ENCODE measurements at places on chromosomes 3 and 15.
A peak's percentile ranks its signal among the peaks of the same experiment; 100 is the strongest.

GRCh38 chr3:119420196-119420595, 43.2 kb downstream of the TMEM39A start:
- no peak for ATAC-seq

DNA sequence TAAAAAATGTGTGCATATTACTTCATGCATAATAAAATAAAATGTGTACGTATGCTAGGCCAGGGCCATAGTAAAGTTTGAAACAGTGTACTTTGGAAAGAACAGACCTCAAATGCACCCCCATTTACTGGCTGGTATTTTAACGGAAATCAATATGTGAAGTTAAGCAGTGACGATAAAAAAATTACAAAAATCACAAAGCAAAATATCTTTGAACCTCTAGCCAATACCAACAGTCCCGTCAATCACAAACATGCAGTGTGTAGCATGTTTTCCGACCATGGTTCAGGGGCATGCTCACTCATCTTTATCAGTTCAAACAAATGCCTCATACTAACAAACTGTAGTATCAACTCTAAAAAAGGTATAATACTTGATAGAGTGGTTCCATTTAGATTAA, 121.1 kb downstream of the TJP1 start:
- no peak for ATAC-seq

GRCh38 chr15:88127432-88127790, 129.1 kb downstream of the NTRK3 start:
- peak; percentile 37 for ATAC-seq

DNA sequence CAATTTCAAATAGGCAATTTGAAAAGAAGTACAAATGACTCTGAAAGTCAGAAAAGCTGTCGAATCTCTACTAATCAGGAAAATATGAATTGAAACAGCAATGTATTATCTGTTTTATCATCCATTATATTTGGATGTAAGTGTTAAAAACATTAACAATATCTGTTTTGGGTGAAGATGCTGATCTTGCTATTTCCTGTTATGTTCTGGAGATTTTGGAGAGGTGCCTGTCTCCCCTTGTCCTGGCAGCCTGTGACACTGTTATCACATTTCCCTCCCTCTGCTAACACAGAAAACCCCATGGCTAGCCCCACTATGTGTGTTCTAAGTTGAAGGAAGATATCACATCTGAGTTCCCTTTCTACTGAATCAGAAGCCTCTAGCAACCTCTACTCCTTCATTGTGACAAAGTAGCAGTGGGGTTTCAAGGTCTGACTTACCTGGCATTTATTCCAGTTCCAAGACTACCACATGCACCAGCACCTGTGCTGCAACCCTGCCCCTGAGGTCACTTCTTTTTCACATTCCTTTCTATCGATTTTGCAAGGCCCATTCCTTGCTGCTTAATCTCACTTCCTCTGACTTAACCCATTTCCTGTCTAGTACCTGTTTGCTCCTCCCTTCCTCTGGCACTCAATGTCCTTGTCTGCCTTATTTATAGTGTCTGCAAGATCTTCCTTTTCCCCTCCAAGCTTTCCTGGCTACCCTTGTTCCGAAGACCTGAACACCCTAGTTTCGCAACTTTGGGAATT, 95.5 kb upstream of the COL8A1 start:
- ATAC-seq = no peak

DNA sequence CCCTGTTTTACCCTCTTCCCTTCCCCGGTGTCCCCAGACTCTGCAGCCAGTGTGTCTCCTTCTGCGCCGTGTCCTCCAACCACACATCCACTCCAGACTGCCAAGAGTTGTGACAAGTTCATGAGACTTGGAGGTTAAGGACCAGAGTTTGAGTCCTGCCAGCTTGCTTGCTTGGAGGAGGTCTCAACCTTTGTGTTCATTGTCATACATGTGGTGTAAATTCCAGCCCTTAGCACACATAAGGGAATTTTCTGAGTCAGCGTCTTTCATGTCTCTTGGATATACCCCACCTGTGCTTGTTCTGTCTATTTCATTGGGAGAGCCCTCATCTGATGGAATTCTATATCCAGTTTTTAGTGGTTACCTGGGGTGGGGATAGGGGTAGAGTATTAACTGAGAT, 13.3 kb downstream of the CORO2B start:
- no peak for ATAC-seq

- ATAC-seq = no peak
These were observed 66.5 kb upstream of the RNU6-1 start for GRCh38 chr15:67906382-67906781.

DNA sequence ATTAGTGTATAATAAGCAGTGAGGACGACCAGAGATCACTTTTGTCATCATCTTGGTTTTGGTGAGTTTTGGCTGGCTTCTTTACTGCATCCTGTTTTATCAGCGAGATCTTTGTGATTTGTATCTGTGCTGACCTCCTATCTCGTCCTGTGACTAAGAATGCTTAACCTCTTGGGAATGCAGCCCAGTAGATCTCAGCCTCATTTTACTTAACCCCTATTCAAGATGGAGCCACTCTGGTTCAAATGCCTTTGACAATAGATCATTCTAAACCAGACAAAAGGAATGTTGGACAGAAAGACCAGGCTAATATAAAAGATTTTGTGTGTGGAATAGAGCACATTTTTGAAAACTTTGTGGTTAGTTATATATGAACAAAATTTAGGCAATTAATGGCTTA, 618.5 kb upstream of the BCHE start:
- no peak for ATAC-seq

DNA sequence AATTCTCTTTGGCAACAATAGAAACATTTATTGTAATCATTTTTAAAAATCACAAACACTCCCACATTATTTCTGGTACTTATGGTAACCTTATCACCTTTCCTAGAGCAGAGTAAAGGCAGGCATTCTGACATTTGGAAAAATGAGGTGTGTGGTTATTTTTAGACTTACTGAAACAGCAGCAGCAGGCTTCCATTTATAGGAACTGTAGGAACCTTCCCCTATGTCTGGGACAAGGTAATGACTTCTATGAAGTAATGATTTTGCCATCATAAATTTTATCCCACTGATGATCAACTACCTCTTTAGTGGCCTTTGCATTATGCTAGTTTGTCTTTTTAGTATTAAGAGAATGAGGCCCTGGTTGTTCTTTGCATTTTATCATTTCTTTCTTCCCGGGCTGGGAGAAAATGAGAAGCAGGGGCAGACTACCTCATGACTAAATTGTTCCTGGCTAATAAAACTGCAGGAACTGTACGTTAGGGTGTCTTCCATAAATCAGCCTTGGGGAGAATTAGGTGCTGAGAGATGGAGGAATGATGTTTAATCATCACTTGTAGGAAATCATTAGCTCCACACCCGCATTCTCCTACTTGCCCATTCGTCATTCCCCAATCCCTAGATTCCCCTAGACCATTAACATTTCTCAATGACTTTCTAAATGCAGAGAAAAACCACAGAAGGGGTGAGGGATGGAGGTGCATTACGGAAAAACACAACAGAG, 680.3 kb downstream of the AGBL1 start:
- no peak for ATAC-seq

DNA sequence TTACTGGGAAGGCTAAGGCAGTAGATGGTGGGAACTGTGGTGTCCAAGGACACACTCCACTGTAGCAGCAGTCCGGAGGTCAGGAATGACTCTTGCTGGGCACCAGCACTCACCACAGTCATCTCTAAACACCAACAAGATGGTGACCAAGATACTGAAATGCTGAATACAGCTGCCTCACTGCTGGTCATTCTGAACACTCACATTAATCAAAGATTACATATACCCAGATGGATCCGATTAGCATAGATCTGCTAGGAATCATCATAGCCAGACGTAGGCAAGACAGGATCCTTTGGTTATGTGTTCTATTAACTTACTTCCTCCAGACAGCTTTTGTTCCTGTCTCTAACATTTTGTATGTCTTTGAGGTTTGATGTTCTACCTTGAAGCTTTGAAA, 134.9 kb upstream of the BFSP2 start:
- no peak for ATAC-seq

DNA sequence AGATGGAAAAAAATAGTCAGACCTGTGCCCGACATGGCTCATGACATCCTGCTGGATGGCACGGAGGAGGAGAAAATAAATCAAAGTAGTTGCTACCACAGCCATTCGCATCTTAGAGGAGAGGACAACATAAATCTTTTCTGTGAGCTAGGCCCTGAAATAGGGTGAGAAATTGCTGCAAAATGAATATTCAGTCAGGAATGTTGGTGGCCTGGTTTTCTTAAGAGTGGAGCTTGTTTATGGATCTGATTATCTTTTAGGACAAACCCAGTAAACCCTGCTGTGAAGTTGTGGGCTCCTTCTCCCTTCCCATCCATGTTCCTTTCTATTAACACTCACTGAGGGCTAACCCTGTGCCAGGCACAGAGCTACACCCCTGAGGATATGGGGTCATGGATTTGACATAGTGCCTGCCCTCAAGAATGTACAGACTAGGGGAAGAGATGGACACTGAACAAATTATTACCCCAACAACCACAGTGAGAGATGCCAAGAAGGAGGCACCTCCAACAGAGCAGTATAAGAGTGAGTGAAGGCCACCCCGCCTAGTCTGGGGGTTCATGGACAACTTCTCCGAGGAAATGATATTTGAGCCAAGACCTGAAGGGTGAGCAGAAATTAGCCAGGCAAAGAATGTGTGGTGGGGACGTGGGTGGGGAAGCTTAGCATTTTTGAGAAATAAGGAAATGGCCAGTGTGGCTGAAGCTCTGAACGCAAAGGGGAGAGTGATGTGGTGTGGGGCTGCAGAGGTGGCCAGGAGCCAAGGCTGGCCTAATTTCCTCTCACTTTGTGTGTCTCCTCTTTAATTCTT, 68.9 kb upstream of the ARL8B start:
- peak; percentile 61 for ATAC-seq

- ATAC-seq = no peak
These were observed 7.4 kb downstream of the IL12A start for GRCh38 chr3:159996018-159996417.

DNA sequence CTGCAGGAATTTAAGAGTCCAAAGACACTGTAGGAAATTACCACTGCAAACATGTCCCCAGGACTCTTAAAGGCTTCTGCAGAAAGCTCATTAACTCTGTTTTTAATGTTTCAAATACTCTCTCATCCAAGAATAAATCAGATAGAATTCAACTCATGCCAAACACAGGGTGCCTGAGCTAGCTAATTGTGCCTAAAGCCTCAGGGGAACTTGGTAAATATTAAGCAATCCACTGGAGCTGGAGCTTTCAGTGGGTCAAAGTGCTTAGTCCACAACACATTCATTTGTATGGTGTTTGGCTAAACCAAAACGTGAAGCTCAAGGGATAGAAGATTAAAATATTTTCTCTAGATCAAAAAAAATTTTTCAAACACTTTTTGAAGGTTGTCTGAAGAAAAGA, 131.4 kb downstream of the THRB start:
- no peak for ATAC-seq

DNA sequence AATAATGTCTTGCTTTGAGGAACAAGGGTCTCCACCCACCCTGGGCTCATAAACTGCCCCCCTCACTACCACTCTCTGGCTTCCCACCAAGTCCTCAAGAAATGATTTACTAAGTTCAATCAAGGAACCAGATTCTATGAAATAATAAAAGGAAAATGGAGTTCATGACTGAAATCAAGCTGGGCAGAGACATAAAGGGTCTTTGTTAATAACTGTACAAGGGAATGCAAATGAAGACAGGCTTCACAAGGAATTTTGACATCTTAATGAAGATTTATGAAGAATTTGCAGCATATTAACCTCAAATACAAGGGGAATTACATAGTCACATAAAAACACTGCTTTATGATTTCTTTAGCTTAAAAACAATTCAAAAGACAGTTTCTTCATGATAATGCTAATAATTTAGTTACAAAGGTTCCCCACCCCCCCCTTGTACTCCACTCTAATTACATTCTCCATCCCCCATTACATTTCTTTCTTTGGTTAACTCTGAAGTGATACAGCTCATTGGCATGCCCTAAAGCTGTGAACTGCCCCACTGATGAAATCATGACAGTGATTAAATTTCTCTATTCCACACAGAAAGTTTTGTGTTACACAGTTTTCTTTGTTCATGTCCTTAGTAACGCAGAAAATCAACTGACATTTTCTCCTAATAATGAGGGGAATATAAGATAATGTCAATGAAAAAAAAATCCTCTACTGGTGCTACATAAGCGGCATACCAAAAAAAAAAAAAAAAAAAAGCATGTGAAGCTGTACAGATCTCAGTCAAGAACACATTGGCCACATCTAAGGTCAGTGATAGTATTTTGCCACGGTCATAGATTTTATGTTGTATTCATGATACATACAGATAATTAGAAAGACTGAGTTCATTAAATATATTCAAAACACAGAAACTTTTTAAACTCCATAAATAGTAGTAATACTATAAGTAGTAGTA, 54.4 kb downstream of the WWTR1 start:
- ATAC-seq = no peak

GRCh38 chr3:171347301-171348039, 112.7 kb downstream of the TNIK start:
- ATAC-seq = peak; percentile 42

GRCh38 chr3:99637368-99638111, 854 bp upstream of the COL8A1 start:
- ATAC-seq = no peak

DNA sequence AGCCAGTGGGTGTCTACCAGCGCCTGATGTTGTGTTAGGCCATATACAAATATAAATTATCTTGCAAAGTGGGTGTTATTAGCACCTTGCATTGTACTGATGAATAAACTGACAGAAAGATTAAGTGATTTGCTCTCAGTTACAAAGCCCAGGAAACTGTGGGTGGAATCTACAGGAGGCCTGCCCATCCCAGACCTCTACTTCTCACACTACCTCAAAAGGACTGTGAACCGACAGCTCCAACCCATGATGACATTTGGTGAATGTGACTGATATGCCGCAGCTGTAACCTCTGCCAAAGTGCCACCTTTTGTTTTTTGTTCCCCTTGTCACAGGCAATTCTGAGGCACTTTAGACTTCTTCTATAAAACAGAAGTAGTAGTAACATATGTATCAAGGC, 43.7 kb upstream of the KCNMB2 start:
- ATAC-seq = no peak

GRCh38 chr3:124837065-124837464, 50.1 kb downstream of the ITGB5 start:
- ATAC-seq = no peak

DNA sequence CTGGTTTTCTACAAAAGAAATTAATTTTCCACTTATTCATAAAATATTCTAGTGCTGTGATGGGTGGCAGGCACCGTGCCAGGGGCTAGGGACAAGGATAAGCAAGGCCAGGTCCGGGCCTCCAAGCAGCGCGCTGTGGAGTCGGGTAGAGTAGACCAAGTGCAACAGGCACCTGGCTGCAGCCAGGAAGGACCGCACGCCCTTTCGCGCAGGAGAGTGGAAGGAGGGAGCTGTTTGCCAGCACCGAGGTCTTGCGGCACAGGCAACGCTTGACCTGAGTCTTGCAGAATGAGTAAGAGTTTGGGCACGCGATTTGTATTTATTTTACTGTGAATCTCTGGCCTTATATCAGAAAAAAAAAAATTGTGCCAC, at the start of gene CASR:
Gene CASR, plus strand, starts transcription at position 148 of the 372 bp plus-strand sequence. CDS start 70,522 bp downstream, outside the sequence.
- ATAC-seq = peak; percentile 53

DNA sequence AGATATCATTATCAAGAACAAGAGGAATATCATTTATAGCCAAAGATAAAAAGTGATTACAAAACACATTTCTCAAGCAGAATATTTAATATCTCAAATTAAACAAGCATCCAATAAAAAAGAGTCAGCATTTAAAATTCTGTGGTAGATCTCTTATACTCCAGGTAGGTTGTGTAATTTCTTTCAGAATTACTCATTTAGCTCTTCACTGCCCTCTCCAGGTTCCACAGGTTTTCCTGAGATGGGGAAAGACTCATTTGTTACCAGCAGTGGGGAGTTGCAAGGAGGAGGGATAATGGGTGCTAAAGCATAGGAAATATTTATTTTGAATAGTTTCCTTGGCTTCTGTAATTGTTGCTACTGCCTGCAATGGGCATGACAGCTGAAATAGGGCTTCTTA, 83.1 kb upstream of the RASGRP1 start:
- ATAC-seq = no peak
